CMK (cell line): ENCODE measurements at places on chromosomes 3 and 15.

- DNase-seq, result peak; percentile 36
Measured at GRCh38 chr15:80455668-80456442, 51.7 kb downstream of the ARNT2 start.

- no peak for DNase-seq
Measured at GRCh38 chr15:66859688-66860253, 157.7 kb downstream of the SMAD6 start.

DNA sequence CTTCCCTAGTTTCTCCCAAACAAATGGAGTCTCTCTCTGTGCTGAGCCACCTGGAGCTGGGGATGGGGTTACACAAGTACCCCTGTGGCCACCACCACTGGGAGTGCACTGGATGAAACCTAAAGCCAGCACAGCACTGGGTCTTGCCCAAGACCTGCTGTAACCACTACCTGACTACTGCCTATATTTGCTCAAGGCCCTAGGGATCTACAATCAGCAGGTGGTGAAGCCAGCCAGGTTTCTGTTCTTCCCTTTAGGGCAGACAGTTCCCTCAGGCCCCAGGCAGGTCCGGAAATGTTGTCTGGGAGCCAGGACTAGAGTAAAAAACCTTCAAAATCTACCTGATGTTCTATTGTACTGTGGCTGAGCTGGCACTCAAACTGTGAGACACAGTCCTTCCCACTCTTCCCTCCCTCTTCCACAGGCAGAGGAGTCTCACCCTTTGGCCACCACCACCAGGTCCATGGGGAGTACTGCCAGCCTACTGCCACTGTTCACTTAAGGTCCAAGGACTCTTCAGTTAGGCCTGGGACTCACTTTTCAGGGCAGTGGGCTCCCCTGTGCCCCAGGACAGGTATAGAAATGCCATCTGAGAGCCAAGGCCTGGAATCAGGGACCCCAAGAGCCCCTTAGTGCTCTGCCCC is 23.8 kb downstream of the C3orf20 start:
- no peak for DNase-seq

- no peak for DNase-seq
Measured at GRCh38 chr3:26208201-26208600, 414.4 kb upstream of the LRRC3B start.

DNA sequence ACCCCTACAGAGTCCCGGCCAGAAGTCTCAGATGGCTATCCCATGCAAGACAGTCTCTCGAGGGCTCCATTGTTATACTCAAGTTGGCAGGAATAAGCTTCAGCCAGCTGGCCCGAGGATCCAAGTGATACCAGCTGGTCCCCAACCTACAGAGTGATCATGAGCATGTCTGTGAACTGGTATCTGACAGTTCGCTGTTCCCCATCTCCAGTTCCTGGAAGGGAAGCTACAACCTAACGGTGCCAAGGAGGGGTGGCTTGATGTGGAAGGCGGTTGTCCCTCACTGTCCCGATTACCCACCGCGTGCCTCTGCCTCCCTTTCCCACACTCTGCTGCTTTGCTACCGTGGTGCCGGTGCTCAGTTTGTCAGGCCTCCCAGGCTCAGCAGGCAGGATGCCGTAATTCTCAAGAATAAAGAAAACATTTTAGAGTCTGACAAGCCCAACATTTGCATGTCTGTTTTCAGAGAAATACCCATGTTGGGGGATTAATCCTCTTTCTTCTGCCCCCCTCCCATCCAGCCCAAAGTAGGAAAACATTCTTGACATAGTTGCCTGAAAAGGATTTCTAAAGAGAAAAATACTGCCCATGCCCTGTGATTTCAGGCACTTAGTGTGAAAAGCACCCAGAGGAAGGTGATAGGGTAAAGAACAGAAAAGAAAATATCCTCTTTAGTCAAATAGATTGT is 49.4 kb upstream of the HES1 start:
- no peak for DNase-seq

DNA sequence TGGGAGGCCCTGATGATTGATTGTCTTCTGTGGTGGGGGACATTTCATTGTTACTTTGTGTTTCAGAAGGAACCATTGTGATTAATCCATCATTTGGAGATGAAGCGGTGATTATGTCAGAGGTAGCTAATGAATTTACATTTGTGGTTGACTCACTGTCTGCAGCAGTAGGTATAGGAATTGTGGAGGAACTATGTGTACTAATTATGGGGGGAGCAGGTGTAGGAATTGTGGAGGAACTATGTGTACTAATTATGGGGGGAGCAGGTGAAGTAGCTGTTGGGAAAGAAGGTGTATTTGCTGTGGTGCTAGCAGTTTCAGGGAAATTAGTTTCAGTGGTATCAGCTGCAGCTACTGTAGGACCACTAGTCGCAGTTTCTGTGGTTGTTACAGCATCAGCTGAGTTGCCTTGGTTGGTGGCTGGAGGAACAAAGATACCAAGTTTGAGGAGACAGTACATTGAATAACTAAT is 6.9 kb downstream of the MUC13 start:
- no peak for DNase-seq

- DNase-seq, result no peak
Measured at GRCh38 chr3:21847005-21847404, 96.0 kb upstream of the ZNF385D start.

DNA sequence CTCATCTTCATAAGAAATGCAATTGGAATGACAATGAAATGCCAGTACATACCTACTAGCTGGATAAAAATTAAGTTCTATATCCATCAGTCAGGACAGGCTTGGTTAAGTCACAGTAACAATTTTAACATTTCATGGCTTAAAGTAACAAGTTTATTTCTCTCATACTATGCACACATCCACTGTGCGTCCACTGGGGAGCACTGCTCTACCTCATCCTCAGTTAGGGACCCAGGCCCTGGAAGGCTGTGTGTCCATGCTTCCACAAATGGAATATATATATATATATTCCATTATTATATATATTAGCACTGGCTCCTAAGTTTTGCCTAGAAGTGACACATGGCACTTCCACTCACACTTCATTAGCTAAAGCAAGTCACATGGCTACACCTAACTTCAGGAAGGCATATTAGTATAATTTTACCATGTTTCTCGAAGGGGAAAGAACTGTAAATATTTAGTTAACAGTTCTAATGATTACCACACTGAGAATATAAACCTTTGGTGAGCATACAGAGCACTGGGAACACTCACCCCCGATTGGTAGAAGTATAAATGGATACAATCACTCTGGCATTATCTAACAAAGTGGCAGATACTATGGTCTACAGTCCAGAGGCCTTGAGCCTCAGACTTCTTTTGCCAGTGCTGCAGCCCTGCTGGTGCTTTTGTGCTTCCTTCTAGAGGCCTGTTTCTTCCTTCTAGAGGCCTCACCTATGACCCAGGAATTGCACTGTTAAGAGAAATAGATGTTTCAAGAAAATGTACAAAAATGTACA is 28.6 kb downstream of the AP3S2 start:
- DNase-seq, result no peak

DNA sequence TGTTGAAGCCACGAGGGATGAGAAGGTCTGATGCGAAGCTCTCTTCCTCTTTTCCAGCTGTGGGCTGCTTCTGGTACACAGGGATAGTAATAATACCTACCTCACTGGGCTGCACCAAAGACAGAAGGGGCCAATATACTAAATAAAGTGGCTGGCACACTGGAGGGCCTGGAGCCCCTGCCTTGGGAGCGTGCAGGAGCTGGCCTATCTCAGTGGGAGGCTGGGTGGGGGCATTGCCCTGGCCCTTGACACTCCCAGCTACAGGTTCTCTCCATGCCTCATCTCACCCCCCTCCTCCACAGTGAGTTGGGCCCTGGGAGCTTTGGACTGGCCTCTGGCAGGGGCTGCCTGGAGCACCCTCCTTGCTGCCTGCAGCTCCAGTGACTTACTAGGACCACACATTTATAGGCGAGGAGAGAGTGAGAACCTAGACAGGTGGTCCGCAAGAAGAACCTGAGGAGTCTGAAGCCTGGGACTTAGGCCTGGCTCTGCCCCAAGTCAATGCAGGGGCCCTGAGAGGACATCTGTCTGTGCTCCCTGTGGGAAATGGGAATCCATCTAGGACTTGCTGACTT is 1.6 kb downstream of the NOX5 start:
- DNase-seq, result no peak

DNA sequence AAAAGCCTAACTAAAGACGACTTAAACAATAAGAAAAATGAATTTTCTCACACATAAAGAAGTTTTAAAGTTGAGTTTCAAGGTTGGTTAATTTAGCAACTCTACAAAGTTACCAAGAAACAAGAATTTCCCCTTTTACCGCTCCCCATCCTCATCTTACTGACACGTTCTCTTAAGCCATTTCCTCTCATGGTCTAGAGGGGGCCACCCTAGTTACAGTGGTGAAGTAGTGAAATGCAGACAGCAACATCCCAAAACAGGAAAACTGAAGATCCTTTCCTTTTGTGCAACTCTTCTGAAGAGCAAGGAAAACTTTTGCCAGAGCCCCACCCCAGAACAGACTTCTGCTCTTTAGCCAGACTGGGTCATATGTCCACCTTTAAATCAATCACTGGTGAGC is 17.3 kb upstream of the SOX14 start:
- no peak for DNase-seq

GRCh38 chr15:40307421-40308211 is at the start of gene PLCB2:
TSS of gene PLCB2 (minus strand) at chr15:40307935. CDS start at chr15:40307672, 263 bp downstream.
- DNase-seq, result peak; percentile 90

DNA sequence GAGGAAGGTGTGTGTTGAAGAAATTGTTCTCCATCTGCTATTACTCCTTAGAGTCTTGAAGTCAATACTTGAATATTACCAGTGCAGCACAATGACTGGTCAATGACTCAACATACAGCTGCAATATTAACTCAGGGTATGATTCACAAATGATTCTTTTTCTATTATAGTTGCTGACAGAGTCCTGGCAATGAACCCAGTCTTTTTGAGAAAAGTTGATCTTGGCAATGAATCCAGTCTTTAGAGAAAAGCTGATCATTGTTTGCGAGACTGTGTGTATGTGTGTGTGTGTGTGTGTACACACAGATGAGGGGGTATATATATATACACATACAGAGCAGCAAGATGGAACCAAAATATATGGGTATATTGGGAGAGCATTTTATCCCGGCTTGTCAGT is 315.1 kb downstream of the ZNF385D start:
- no peak for DNase-seq

- no peak for DNase-seq
Measured at GRCh38 chr15:71390096-71390495, 274.8 kb downstream of the THSD4 start.

DNA sequence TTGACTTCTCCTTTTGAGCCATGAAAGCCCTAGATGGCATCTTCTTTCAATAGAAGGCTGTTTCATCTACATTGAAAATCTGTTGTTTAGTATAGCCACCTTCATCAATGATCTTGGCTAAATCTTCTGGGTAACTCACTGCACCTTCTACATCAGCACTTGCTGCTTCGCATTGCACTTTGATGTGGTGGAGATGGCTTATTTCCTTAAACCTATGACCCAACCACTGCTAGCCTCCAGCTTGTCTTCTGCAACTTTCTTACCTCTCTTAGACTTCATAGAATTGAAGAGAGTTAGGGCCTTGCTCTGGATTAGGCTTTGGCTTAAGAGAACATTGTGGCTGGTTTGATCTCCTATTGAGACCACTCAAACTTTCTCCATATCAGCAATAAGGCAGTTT is 189.8 kb downstream of the PLCL2 start:
- DNase-seq, result no peak

DNA sequence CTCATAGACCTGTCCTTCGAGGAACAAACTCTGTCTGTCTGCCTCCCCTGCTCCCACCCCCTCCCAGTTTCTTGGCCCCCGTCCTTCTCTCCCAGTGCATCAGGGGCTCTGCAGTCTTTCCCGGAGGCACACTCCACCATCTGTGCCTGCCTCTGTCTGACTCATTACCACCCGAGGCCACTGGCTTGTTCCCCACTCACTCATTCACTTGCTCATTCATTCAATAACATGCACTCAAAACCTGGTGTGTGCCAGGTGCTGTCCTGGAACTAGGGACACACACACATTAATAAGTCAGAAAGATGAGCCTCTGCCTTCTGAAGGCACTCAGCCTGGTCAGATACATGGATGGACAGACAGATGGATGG is 12.4 kb downstream of the AMIGO3 start:
- no peak for DNase-seq

- no peak for DNase-seq
Measured at GRCh38 chr15:62848632-62849050, 193.9 kb upstream of the TPM1 start.

GRCh38 chr15:55872471-55872870 is 120.9 kb downstream of the NEDD4 start:
- no peak for DNase-seq

- no peak for DNase-seq
Measured at GRCh38 chr15:69060041-69060481, 45.6 kb downstream of the NOX5 start.

GRCh38 chr3:128011140-128011539 is 41.1 kb upstream of the SEC61A1 start:
- DNase-seq, result no peak

DNA sequence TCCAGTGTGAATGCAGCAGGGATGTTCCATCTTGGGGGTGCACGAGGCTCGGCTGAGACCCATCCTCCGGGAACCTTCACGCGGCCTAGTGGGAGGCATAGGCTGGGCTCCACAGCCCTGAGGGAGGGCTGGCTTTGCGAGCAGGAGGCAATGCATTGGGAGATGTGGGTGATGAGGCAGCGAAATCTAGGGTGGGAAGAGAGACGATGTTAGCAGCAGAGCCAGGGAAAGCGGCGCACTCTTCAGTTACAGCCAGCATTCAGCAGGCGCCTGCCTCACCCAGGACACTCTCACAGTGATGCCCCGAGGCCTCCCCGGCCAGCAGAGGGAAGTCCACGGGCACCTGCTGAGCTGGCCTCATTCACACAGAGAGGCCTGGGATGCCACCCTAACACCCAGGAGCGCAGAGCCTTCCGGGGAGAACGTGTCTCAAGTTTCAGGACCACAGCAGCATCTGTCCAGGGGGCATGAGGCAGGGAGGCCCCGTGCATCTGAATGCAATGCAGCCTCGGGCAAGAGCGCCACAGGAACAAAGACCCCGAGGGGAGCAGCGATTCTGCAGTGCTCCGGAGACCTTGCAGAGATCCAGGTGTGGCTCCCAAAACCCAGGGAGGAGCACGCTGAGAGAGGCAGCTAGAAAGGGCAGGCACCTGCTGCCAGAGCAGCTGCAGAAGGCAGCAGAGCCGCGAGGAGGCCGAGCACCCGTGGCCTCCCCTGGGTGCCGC is 102.4 kb downstream of the NUP210 start:
- DNase-seq, result no peak

- no peak for DNase-seq
Measured at GRCh38 chr15:100131321-100132224, 210.2 kb downstream of the ADAMTS17 start.

GRCh38 chr3:28727307-28727706 is 378.7 kb upstream of the AZI2 start:
- no peak for DNase-seq

- no peak for DNase-seq
Measured at GRCh38 chr3:2099028-2099671, 484 bp downstream of the CNTN4 start.

GRCh38 chr3:193552923-193553322 is 1.8 kb downstream of the ATP13A4 start:
- no peak for DNase-seq
